ENCODE measurements at places on chromosomes 13 and 19. TPM values are rescaled to one million over a fixed set of nuclear protein-coding genes. Genes with fewer than 3 reads are reported as not detected.

Gene OVOL3
- not detected for total RNA-seq

Gene PHLDB3
- 14.7 TPM for total RNA-seq

Gene CYP4F8
- total RNA-seq: not detected

Gene TMEM59L
- 1.3 TPM for total RNA-seq

Gene ATP8B3
- total RNA-seq: 0.89 TPM

Gene CARS2
- total RNA-seq: 114 TPM

Gene ANGPTL8
- total RNA-seq: not detected

Gene CIC
- total RNA-seq: 23.5 TPM

Gene MCF2L
- under 0.01 TPM for total RNA-seq

Gene IL12RB1
- under 0.01 TPM for total RNA-seq

Gene LHB
- total RNA-seq: not detected

Gene POLD1
- 13.7 TPM for total RNA-seq

Gene ADAMTSL5
- total RNA-seq: 5.0 TPM

Gene ALDH16A1
- total RNA-seq: 11.9 TPM

Gene ZGLP1
- 0.59 TPM for total RNA-seq

Gene PLIN5
- total RNA-seq: not detected

Gene REEP6
- total RNA-seq: 2.4 TPM

Gene CABP5
- not detected for total RNA-seq

Gene CRX
- not detected for total RNA-seq

Gene KIR2DL1
- total RNA-seq: not detected

Gene NRTN
- not detected for total RNA-seq

Gene ZNF575
- 0.30 TPM for total RNA-seq

Gene IRGC
- total RNA-seq: not detected

Gene NXNL1
- not detected for total RNA-seq

Gene PROZ
- total RNA-seq: not detected

Gene LILRB3
- not detected for total RNA-seq

Gene LENG9
- total RNA-seq: 9.8 TPM

Gene PDE4A
- 6.2 TPM for total RNA-seq

Gene CEACAM21
- total RNA-seq: not detected

Gene DCLK1
- total RNA-seq: 4.5 TPM

Gene SBSN
- total RNA-seq: 0.65 TPM

Gene ALOX5AP
- 6.8 TPM for total RNA-seq

Gene GIPC3
- total RNA-seq: under 0.01 TPM

Gene PABPC3
- 0.32 TPM for total RNA-seq

Gene CACNA1A
- 14.3 TPM for total RNA-seq

Gene KLHL1
- not detected for total RNA-seq

Gene CLEC17A
- total RNA-seq: not detected

Gene THAP8
- total RNA-seq: 3.3 TPM

Gene FFAR1
- total RNA-seq: not detected

Gene POU4F1
- total RNA-seq: not detected

Gene SBNO2
- total RNA-seq: 72.7 TPM

Gene NALCN
- 27.0 TPM for total RNA-seq

Measured in smooth muscle cell of the umbilical artery (primary cell).